ENCODE measurements at places on chromosomes 7 and 10.

DNA sequence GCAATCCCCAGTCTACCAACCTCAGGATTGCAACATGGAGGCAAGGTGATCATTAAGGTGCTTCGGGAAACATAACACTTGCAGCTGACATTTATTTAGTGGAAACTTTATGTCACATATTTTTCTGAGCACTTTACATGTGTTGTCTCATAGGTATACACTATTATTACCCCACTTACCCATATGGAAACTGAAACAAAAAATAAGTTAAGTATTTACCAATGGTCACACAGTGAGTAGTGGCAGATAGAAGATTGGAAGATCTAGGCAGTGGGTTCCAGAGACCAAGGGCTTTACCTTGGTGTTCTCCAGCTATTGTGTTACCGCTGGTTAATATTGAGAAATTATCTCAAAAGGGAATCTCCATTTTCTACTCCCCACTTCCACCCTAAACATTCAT, 1279.1 kb upstream of the SORCS1 start:
- DNase-seq = no peak

DNA sequence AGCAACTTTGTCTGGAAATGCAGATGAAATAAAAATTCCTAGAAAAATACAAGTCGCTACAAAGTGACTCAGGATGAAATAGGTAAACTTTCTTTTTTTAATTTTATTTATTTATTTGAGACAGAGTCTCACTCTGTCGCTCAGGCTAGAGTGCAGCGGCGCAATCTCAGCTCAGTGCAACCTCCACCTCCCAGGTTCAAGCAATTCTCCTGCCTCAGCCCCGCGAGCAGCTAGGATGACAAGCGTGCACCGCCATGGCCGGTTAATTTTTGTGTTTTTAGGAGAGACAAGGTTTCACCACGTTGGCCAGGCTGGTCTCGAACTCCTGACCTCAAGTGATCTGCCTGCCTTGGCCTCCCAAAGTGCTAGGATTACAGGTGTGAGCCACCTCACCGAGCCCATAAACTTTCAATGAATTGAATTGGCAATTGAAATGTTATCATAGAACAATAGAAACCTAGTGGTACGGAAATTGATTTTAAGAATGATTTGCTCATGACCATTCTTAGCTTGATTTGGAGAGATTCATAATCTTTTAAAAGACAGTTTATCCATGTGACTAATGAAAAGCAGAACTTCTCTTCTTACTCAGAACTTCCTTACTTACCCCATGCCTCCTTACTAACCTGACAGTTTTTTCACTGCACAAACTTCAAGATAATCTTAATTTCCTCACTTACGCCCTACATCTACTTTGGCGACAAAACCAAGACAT, 161.7 kb downstream of the FAM107B start:
- DNase-seq = no peak

- DNase-seq = no peak
Measured at GRCh38 chr10:7102084-7102483, 308.8 kb downstream of the SFMBT2 start.

- no peak for DNase-seq
Measured at GRCh38 chr10:11037991-11038390, 20.3 kb downstream of the CELF2 start.

- DNase-seq = peak; percentile 10
Measured at GRCh38 chr10:23404461-23404980, 34.4 kb upstream of the OTUD1 start.

DNA sequence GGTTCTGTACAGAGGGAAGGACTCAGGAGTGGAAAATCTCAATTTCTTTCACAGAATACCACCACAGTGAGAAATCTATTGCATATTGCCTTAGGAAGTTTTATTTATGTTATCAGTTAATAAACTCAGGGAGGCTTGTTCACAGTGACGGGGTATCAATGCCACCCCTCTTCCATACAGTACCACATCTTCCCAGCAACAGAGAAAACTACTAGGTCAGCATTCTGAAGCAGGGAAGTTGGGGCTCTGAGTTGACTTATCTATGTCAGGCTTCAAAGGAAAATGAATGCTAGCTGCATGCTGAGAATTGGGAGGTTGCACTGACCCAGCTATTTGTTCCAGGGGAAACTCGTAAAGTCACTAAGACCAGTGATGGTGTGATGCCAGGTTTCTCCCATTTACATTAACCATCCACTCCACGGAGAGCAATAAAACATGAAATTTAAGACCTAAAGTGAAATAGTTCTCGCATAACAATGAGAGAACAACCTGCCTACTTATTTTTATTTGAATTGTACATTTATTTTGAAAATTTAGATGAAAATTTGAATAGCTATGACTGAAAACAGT, 266.7 kb downstream of the RNLS start:
- no peak for DNase-seq

DNA sequence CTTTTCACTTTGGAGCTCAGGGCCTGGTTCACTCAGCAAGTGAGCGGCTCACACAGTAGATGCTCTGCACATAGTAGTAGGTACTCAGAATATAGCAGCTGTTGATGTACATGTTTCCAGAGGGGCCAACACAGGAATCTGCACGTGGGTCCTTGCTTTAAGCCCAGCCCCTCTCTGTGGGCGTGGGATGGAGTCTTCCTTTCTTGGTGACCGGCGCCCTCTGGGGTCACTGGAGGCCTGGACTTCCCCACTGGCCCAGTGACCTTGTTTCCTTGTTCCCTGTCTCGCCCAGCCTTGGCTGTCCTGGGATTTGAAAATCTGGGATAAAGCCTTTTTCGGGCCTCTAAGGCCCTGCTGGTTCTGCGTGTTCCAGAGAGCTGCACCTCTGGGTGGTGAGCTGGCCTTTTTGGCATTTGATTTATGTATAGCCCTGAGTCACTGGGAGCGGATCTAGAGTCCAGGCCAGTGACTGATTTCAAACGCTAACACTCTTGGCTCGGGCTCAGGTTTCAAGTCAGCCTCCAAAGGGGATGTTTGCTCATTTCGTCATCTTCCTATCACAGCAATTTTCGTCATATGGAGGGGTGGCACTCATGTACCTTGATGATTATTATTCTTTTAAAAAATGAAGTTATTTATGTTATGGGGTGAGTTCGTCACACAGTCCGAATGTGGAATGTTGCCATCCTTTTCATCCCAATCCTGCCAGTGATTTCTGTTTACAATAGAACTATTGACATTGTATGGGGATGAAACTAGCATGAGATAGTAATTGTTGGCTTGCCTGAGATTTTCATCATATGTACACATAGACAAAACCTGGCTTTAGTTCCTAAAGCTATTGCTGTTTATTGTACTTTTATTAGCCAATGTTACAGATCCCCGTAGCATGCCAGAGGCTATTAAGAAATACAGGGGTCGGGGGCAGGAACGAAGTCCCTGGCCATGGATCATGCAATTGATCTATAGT, 65.5 kb downstream of the CUX1 start:
- DNase-seq = peak; percentile 94

All from AG20443 (cell line).